HuH-7 (cell line): ENCODE measurements at places on chromosomes 2 and 18.
A peak's percentile ranks its signal among the peaks of the same experiment; 100 is the strongest.

GRCh38 chr2:200406379-200406778 is 99.9 kb downstream of the SPATS2L start:
- DNase-seq: no peak

- no peak for DNase-seq
Measured at GRCh38 chr2:153823880-153824279, 47.8 kb upstream of the GALNT13 start.

- DNase-seq: no peak
Measured at GRCh38 chr2:235727174-235727573, 233.3 kb downstream of the AGAP1 start.

DNA sequence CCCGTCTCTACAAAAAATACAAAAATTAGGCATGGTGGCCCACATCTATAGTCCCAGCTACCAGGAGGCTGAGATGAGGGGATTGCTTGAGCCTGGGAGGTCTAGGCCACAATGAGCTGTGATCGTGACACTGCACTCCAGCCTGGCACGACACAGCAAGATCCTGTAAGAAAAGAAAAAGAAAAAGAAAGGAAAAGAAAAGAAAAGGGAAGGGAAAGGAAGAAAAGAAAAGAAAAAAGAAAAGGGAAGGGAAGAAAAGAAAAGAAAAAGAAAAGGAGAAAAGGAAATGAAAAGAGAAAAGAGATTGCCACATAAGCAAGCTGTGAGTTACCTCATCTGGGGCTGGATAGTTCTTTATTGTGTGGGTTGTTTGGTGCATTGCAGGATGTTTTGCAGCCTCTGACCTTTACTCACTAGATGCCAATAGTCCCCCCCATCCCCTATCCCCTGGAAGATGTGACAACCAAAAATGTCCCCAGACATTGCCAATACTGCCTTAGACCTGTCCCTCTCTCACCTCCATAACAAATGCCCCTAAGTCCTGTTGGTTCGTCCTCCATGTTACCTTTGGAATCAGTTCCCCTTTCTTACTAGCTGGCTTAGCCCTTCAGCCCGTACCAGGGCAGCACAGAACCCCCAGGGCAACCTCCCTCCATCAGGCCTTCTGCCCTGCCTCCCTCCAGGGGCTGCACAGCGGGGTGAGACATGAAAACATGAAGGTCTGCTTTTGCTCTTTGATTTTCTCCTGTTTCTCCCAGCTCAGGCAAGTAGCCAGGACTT is 8.9 kb downstream of the ASPRV1 start:
- DNase-seq: peak; percentile 54

GRCh38 chr18:37246779-37247340 is 318.7 kb downstream of the CELF4 start:
- no peak for DNase-seq

DNA sequence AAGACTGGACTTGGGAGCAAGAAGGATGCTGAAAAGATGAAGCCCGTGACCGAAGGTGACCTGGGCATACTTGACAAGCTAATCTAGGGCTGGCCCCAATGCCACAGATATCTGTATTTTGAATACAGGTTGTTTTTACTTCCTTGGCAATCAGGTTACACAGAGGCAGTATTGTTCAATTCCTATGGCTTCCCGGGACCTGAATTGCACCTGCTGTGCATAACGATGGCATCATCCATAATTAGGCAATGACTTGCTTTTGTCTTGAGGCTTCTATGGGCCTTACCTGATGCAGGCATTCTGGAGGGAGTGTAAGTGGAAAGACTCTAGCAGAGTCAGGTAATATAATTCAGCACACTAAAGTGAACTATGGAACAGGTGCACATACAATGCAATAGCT is 60.6 kb upstream of the CUL3 start:
- no peak for DNase-seq

DNA sequence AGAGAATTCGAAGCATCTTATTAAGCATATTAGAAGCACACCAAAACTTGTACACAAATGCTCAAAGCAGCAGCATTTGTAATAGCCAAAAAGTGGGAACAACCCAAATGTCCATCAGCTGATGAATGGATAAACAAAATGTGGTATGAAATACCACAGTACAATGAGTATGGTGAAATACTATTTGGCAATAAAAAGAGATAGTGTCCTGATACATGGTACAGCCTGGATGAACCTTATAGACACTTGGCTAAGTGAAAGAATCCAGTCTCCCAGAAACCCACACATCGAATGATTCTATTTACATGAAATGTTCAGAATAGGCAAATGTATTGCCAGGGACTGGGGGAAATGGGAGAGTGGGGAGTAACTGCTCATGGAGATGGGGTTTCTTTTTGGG is 3.0 kb downstream of the SPATA3 start:
- DNase-seq: no peak

DNA sequence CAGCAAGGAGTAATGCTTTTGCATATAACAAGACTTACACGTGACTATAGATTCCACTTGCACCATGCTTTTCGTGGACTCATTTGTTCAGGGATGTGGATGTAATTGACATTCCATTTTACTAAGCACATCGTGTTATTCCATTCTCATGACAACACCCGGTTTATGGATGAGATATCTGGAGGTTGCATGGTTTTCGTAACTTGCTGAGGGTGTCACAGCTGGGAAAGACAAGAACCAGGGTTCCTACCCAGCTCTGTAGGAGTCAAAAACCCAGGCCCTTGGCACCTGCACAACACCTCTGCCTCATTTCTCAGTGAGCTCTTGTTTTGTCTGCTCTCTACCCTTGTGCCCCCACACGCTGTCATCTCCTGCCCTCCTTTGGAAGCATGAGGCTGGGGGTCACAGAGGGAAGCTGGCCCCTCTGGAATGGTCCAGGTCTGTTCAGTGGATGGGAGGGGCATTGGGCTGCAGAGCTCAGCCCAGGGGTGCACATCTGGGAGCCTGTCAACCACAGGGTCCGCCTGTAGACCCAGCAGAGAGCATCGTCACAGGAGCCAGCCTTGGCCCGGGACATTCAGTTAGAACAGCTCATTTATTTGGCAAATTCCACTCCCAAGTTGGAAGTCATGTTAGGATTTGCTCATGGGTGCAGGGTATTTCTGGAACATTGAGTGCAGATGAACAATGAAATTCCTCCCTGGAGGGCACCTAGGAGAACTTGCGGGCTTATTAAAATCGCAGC is 120.1 kb upstream of the TWIST2 start:
- no peak for DNase-seq

DNA sequence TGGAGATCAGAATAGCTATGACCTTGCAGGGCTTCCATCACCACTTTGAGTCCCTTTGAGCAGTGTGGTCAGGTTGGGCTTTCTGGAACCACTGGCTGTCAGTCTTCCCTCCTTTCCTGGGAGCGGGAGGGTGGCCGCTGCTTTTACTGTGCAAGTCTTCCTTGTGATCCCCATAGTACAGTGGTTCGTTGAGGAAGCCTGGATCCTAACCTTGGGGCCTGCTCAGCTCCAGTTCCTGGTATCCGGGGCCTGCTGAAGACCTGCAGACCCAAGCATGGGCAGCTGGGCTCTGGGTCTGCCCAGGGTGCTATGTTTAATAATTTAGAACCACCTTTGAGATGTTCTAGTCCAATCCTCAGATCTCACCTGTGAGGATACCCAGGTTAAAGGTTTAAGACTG is 104.2 kb downstream of the CLIP4 start:
- DNase-seq: no peak

DNA sequence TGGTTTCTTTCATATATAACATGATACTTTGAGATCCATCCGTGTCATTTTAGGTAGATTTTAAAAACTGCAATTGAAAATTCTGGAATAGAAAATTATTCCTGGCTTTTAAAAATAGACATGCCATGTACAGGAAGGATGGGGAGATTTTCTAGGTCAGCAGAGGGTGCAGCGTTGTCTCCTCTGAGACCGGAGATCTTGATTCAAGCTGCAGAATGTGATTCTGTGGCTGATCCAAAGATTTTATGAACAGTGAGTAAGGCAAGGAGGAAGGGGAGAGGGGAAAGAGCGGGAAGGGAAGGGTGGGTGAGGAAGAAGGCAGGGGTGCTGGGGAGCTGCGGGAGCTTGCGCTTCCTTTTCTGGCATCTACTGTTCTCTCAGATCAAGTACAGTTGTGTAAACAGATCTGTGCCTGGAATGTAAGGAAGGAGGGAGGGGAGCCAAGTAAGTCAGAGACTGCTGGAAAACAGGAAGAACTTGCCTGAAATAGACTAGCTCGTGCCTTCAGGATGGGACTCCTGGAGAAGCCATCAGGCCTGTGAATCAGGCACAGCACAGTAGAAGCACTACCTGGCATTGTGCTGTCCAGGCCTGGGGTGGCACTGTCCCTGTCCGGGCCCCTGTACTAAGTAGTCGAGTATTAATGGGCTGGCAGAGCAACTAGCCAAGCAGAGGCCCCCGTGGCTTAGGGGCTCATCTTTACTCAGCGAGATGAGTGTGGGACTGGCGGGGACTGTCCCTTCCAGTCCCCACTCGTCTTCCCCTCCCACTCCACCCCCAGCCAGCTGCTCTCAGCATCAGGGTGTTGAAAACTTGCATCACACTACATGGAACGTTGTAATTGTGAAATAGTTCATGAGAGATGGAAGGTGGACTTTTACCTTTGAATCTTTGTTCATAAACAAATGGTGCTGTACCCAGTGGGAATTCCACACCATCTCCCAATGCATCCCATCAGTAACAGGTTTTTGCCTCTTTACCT is 163.5 kb downstream of the UXS1 start:
- DNase-seq: peak; percentile 62

DNA sequence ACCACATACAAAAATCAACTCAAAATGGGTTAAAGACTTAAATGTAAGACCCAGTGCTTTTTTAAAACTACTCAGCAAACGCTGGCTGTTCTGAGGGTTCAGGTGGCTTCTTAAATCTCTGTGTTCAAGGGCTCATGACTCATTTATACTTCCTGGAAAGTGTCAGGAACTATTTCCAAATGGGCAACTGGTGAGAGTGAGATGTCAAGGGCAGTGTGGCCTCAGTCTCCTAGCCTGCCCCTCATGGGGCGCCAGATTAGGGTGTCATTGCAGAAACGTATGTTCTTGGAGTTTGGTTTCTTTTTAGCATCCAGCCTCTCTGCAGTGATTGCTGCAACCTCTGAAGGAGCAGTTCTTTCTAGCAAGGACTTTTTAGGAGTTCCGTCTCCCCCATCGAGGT is 485.4 kb downstream of the TNS1 start:
- no peak for DNase-seq

GRCh38 chr2:2735041-2735440 is 404.0 kb upstream of the MYT1L start:
- DNase-seq: no peak

DNA sequence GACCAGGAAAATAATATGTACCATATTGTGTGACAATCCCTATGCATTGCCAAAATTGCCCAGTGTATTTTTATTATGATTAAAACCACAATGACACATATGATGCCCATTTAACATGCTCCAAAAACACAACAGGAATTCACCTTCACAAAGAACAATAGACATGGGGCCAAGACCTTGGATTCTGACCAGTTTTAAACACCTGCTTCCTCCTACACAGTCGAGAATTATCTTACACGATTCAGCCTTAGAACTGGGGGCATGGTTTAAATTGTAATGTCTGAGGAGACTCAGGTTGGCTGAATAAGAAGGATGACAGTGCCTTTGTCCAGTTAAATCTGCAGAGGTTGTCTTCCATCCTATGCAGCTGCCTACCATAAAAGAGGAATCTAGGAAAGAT is 212.7 kb downstream of the PLCL1 start:
- DNase-seq: no peak

- no peak for DNase-seq
Measured at GRCh38 chr2:205865905-205866441, 183.7 kb downstream of the NRP2 start.

GRCh38 chr2:236712961-236713673 is 143.5 kb downstream of the ACKR3 start:
- peak; percentile 53 for DNase-seq
